ENCODE measurements at places on chromosomes 11 and 22. TPM values are rescaled to one million over a fixed set of nuclear protein-coding genes. Genes with fewer than 3 reads are reported as not detected.

The AMOTL1 gene
- total RNA-seq: 35.5 TPM

- DNase-seq: no peak
These were observed 57.0 kb downstream of the CTTN start for GRCh38 chr11:70455354-70455753.

- DNase-seq: no peak
These were observed 722 bp downstream of the IFITM10 start for GRCh38 chr11:1749395-1750351.

The OR56A1 gene
- total RNA-seq: under 0.01 TPM

- DNase-seq: no peak
These were observed 10.1 kb downstream of the POLR3H start for GRCh38 chr22:41534219-41534618.

GRCh38 chr11:123233280-123233974 is 38.4 kb upstream of the CLMP start:
- DNase-seq: no peak

The ZBTB16 gene
- 3.7 TPM for total RNA-seq

- DNase-seq: no peak
These were observed 190.2 kb downstream of the DSCAML1 start for GRCh38 chr11:117606790-117607189.

- DNase-seq: no peak
These were observed 45.8 kb downstream of the LRFN4 start for GRCh38 chr11:66902486-66903177.

The ANKK1 gene
- not detected for total RNA-seq

The PIK3C2A gene
- total RNA-seq: 37.9 TPM

The NPAS4 gene
- total RNA-seq: under 0.01 TPM

- DNase-seq: no peak
These were observed 55.2 kb upstream of the FGF3 start for GRCh38 chr11:69874178-69874983.

- no peak for DNase-seq
These were observed 27.5 kb downstream of the TPCN2 start for GRCh38 chr11:69076129-69076791.

The MMP1 gene
- not detected for total RNA-seq

DNA sequence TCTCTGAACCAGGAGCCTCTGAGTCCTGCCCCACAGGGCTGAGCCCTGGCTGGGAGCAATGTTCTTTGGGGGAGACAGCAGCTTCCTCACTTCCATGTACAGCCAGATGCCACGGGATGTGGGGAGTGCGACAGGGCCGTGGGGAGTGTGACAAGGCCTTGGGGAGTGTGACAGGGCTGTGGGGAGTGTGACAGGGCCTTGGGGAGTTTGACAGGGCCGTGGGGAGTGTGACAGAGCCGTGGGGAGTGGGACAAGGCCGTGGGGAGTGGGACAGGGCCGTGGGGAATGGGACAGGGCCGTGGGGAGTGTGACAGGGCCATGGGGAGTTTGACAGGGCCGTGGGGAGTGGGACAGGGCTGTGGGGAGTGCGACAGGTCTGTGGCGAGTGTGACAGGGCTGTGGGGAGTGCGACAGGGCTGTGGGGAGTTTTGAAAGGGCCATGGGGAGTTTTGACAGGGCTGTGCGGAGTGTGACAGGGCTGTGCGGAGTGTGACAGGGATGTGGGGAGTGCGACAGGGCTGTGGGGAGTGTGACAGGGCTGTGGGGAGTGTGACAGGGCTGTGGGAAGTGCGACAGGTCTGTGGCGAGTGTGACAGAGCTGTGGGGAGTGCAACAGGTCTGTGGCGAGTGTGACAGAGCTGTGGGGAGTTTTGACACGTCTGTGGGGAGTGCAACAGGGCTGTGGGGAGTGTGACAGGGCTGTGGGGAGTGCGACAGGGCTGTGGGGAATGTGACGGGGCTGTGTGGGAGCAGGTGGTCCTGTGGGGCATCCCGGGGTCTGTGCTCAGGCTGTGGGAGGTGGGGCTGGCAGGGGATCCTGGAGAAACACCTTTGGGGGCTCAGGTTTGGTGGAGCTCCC is 6.6 kb upstream of the KRTAP5-6 start:
- DNase-seq: no peak

DNA sequence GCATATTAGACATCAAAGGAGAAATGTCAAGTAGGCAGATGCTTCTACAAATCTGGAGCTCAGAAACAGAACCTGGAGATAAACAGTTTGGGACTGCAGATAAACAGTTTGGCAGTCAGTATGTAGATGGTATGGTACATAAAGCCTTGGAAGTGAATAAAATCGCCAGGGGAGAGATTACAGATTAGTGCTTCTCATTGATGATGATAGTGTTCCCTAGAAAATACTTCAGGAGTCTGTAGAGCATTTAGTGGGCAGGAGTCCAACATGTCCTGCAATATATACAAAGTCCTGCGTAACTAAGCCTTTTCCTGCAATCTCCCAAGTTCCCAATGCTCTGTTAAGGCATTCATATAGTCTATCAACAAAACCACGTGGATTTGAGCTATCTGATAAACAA is 35.2 kb downstream of the NARS2 start:
- DNase-seq: no peak

DNA sequence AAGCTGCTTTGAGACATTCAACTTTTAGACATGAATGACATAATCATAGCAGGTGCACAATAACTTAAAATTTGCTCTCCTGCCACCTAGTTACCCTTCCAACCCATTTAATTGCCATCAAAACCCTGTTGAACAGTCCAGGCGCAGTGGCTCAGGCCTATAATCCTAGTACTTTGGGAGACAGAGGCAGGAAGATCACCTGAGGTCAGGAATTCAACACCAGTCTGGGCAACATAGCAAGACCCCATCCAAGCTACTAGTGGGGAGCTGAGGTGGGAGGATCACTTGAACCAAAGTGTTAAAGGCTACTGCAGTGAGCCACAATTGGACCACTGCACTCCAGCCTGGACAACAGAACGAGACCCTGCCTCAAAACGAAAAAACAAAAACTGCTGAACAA is 4.0 kb upstream of the PHF21A start:
- no peak for DNase-seq

- no peak for DNase-seq
These were observed 10.3 kb downstream of the CAT start for GRCh38 chr11:34449013-34449412.

DNA sequence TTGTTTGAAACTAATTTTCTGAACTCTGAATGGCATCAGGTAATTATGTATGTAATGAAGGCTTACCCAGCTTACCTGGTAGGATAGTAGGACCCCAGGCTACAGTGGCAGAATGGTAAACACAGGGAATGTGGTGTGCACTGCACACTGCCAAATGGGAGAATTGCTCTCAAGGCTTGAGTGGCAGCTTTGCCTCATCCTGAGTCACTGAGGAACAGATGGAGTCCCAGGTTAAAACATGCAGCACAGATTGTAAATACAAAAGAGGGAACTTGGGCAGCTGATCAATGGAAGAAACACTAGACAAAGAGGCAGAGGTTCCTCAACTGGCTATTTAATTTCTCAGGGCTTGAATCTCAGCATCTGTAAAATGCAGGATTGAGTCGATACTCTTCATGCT is 24.4 kb downstream of the GPR83 start:
- no peak for DNase-seq

DNA sequence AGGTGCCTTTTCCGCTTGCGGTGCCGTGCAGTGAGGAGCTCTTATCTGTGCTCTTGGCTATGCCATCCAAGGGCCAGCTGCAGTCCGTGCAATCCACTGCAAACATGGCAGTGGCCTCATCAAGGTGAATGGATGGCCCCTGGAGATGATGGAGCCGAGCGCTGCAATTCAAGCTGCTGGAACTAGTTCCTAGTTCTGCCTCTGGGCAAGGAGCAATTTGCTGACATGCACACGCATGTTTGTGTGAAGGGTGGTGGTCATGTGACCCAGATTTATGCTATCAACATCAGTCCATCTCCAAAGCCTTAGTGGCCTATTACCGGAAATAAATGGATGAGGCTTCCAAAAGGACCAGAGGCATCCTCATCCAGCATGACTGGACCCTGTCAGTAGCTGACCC is 3.1 kb upstream of the EHD1 start:
- no peak for DNase-seq

Measured in frontal cortex (tissue), 4 donors.